ENCODE measurements at places on chromosomes 6 and 20.

GRCh38 chr6:167058261-167058660 lies 59.1 kb downstream of the CEP43 start:
- no peak overlapping the region for H3K27ac ChIP-seq
- H3K27me3 ChIP-seq: no peaks in the 10 kb centered on the region
- H3K36me3 ChIP-seq: no peaks in the 10 kb centered on the region
- no peak overlapping the region for H3K4me3 ChIP-seq

GRCh38 chr6:138201836-138202235 lies 16.5 kb downstream of the PBOV1 start:
- H3K27ac ChIP-seq: no peak overlapping the region
- no peak overlapping the region for H3K4me3 ChIP-seq
- H3K27me3 ChIP-seq: no peaks in the 10 kb centered on the region
- no peaks in the 10 kb centered on the region for H3K36me3 ChIP-seq
- no peak for DNase-seq

DNA sequence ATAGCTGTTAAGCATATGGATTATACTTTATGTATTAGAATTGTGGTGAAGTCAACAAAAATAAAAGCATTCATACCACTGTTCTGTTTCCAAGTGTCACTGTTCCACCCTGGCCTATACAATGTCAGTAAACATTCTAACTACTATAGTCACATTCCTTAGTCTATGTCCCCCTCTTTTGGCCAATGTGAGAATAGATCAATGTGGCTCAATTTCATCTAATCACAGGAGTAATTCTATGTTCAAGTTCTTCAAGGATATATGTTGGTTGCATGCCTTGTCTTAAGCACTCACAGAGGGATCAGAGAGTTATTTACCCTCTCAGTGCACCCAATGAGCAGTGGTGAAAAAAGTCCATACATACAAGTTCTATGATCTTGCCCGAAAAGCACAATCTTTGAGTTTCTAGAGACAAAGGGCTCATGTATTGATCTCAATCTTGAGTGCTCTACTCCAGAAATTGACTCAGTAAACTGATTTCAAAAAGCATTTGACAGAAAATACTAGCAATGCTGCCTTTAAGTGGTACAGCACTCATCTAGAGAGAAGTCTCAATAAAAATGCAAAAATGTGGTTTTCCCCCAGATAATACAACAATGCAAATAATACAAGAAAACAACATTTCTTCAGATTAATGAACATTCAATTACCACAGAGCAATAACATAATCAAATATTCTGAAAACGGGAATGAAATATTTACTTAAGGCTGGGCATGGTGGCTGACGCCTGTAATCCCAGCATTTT lies 16.5 kb downstream of the SMLR1 start:
- H3K27ac ChIP-seq: no peak overlapping the region
- DNase-seq: peak; percentile 55
- H3K36me3 ChIP-seq: no peaks in the 10 kb centered on the region
- no peak overlapping the region for H3K4me3 ChIP-seq
- no peaks in the 10 kb centered on the region for H3K27me3 ChIP-seq
- peaks cover 9% of the 10 kb centered on the region for H3K4me1 ChIP-seq

- no peaks in the 10 kb centered on the region for H3K27me3 ChIP-seq
- peaks cover 12% of the 10 kb centered on the region for H3K36me3 ChIP-seq
- H3K4me1 ChIP-seq: peaks cover 47% of the 10 kb centered on the region
- peak; percentile 93 for DNase-seq
Observed at GRCh38 chr20:19986419-19986818, 30.7 kb upstream of the NAA20 start.

All from GM23248 (cell line).